Activated CD4-positive, alpha-beta memory T cell treated with anti-CD3 and anti-CD28 coated beads for 36 hours (primary cell): ENCODE measurements at places on chromosomes 3 and 15. TPM values are rescaled to one million over a fixed set of nuclear protein-coding genes. Genes with fewer than 3 reads are reported as not detected.

The C3orf85 gene
- total RNA-seq, result not detected

The ZPLD1 gene
- not detected for total RNA-seq

The MKRN2OS gene
- not detected for total RNA-seq

The MAP6D1 gene
- 1.00 TPM for total RNA-seq

GRCh38 chr3:152359385-152360248 lies 90.9 kb downstream of the MBNL1 start:
- H3K36me3 ChIP-seq, result peaks cover 23% of the 10 kb centered on the region
- no peaks in the 10 kb centered on the region for H3K27me3 ChIP-seq
- peaks cover 81% of the 10 kb centered on the region for H3K4me1 ChIP-seq
- H3K27ac ChIP-seq, result peak overlapping the region; percentile 49
- DNase-seq, result no peak

DNA sequence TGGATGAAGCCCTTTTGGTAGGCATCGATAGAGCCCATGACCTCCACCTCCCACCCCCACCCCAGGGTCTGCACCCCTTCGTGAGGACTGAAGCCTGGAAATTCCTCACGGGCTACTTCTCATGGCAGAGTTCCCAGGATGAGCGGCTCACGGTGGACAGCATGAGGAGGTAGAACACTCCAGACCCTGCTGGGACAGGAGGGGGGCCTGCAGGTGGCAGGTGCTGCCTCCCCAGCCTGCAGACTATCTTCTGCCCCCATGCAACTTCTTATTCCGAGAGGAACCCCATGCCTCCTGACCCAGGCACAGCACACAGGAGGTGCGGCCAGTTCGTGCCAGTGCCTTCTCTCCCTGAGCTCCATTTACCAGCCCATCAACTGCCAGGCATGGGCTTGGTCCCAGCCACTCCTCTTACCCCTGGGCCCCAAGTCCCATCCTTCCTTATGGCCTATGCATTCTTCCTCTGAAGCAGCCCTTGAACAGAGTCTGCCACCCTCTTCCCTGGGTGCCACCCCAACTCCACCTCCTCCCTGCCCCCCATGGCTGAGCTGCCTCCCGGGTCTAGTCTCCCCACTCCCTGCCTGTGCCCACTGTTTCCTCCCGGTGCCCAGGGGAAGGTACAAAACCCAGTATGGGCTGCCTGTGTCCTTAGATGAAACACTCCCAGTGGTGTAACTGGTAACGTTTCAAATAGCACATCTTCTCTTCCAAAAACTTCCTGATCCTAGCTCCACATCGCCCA lies 8.4 kb downstream of the TBC1D21 start:
- no peaks in the 10 kb centered on the region for H3K4me1 ChIP-seq
- DNase-seq, result no peak
- H3K27ac ChIP-seq, result no peak overlapping the region
- H3K36me3 ChIP-seq, result no peaks in the 10 kb centered on the region

DNA sequence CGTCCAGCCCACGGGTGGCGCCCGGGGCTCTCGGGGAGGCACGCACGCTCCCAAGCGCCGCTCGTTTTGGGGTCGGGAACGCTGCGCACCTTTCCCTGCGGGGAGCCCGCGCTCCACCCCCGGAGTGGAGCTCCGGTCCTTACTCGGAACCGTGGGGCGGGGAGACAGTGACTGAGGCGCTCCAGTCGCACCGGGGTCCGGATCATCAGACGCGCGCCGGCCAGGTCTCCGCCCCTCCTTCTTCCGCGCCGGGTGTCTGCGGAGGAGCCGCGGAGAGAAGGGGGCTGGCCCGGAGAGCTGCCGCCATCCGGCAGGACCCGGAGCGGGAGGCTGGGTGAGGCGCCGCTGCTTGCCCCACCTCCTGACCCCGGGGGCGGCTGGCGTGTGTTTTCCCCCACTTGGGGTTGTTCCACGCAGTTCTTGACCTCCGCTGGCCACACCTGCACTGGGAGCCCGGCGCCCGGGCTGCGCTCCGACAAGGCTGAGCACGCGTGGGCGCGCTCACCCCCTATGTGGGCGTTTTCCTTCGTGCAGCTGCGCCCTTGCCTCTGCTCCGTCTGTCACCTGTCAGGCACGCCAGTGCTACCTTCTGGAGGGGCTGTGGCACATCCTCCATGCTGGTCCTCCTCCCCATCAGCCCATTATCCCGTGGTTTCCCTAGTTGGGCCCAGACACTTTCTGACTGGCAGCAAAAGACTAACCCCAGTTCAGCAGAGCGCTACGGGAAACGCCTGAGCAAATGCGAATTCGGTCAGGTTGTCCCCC lies at the start of gene MCF2L2:
Gene MCF2L2, minus strand, starts transcription at position 173 of the 765 bp plus-strand sequence. CDS start 642 bp downstream, outside the sequence.
- H3K27ac ChIP-seq, result peak within 1 kb of the TSS; percentile 72
- H3K4me1 ChIP-seq, result peaks cover 48% of the 10 kb centered on the region
- peak within 1 kb of the TSS; percentile 84 for H3K4me3 ChIP-seq
- DNase-seq, result peak; percentile 89

- DNase-seq, result no peak
- H3K36me3 ChIP-seq, result no peaks in the 10 kb centered on the region
- H3K4me1 ChIP-seq, result no peaks in the 10 kb centered on the region
- no peak overlapping the region for H3K4me3 ChIP-seq
- no peaks in the 10 kb centered on the region for H3K27me3 ChIP-seq
- H3K27ac ChIP-seq, result no peak overlapping the region
Measured at GRCh38 chr3:193563426-193563825, 8.7 kb upstream of the ATP13A4 start.

GRCh38 chr3:125512135-125512920 lies 7.7 kb downstream of the SNX4 start:
- H3K27ac ChIP-seq, result peak overlapping the region; percentile 83
- H3K4me1 ChIP-seq, result peaks cover 48% of the 10 kb centered on the region
- no peaks in the 10 kb centered on the region for H3K27me3 ChIP-seq
- DNase-seq, result peak; percentile 67
- H3K36me3 ChIP-seq, result peaks cover 49% of the 10 kb centered on the region
